ENCODE measurements at places on chromosomes 1 and 21.

GRCh38 chr1:54987919-54988705, 7.7 kb downstream of the TMEM61 start:
- no peaks in the 10 kb centered on the region for H3K36me3 ChIP-seq
- DNase-seq, result no peak
- no peak overlapping the region for H3K4me3 ChIP-seq
- H3K27ac ChIP-seq, result no peak overlapping the region
- H3K27me3 ChIP-seq, result peaks cover 16% of the 10 kb centered on the region
- no peaks in the 10 kb centered on the region for H3K4me1 ChIP-seq

DNA sequence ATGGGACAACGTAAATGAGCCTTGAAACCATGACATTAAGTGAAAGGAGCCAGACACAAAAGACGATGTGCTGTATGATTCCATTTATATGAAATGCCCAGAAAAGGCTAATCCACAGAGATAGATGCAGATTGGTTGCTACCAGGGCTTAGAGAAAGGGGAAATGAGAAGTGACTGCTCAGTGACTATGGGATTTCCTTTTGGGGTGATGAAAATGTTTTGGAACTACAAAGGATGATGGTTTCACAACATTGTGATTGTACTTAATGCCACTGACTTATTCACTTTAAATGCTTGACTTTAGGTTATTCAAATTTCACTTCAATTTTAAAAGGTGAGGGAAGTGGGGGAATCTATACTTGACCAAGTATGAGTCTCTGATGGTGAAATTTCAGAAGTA, 414.3 kb downstream of the SETD4 start:
- H3K27ac ChIP-seq, result no peak overlapping the region
- peaks cover 42% of the 10 kb centered on the region for H3K27me3 ChIP-seq
- DNase-seq, result no peak
- H3K4me3 ChIP-seq, result no peak overlapping the region
- no peaks in the 10 kb centered on the region for H3K4me1 ChIP-seq
- H3K36me3 ChIP-seq, result no peaks in the 10 kb centered on the region

DNA sequence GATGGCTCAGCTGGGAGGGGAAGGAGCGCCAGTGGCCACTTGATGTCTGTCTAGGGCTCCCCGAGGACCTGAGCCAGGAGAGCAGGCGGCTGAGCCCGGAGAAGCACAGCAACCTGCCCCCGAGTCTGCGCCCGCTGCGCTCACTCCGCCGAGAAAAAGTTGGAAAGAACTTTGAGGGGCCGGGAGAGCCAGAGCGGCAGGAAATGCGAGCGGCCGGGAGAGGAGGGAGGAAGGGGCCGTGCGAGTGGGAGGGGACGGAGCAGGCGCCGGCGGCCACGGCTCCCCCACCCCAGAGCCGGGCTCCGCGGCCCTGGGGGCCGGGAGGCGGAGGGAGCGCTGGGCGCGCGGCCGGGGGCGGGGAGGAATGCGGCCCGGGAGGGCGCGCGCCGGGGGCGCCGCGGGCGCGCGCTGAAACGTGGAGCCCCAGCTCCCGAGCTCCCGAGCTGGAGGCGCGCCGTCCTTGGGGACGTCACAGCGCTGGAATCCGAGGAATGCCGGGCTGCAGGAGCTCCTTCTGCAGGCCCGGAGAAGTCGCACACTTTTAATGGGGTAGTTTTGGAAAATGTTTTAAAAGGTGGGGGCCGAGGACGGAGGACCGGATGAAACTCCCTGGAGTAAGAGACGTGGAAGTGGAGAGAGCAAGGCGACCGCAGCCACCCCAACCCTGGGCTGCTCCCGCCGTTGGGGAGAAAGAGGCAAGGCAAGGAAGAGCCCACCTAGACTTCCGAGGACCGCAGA, at the start of gene PTPN14:
Gene PTPN14 (minus strand): TSS at position 167 of the 738 bp plus-strand sequence. CDS start 86,799 bp downstream, outside the sequence.
- no peak within 1 kb of the TSS for H3K27ac ChIP-seq
- peaks cover 52% of the 10 kb centered on the region for H3K27me3 ChIP-seq
- H3K4me3 ChIP-seq, result peak within 1 kb of the TSS; percentile 76

- no peak for DNase-seq
- H3K4me3 ChIP-seq, result peak overlapping the region; percentile 11
- H3K27ac ChIP-seq, result peak overlapping the region; percentile 87
- no peaks in the 10 kb centered on the region for H3K27me3 ChIP-seq
- peaks cover 74% of the 10 kb centered on the region for H3K4me1 ChIP-seq
These were observed 8.1 kb downstream of the PLEKHM2 start for GRCh38 chr1:15692121-15692682.

DNA sequence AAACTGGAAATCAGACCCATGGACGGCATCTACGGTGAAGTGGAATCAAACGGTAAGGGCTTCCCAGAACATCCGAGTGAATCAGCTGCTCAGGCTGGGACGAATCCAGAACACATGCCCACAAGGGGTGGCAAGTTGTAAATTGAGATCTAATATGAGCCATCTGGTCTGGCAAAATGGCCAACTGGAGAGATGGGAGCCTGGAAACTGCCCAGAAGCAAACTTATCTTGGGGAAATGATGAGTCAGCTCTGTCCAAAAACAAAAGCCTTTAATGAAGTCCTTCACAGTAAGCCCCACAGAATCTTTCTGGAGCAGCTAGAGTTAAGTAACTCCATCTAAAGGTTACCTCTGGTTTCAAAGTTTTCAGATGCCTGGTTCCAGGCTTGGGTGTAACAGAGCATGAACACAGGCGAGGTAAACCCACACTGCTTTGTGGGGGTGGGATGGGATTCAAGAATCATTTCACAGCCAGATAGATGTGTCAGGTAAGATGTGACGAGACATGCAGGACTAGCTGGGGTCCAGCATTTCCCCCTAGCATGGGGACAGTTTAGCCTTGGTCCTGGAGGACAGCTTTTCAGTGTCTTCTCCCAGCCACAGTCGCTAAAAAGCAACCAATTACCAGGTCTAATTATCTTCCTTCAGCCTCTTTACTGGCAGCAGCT, 10.5 kb upstream of the SRP9 start:
- H3K4me3 ChIP-seq, result no peak overlapping the region
- H3K36me3 ChIP-seq, result no peaks in the 10 kb centered on the region
- peaks cover 3% of the 10 kb centered on the region for H3K27me3 ChIP-seq
- no peak for DNase-seq
- H3K27ac ChIP-seq, result no peak overlapping the region

DNA sequence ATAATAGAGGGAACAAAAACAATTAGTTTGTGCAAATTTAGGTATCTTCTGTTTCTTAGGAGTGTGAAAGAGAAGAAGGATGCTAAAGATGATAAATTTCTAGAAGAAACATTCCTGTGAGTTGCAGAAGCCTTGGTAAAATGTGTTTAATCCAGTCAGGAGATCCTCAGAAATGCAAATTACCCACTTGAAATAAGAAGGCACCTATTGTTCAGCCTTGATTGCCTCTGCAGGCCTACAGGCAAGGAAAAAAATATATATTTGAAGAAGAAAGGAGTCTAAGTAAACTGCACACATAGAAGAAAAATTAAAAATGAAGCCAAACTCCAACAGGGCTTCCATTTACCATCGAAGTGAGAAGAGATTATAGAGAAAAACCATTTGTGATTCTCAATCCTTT, 51.0 kb upstream of the LHX8 start:
- H3K4me1 ChIP-seq, result no peaks in the 10 kb centered on the region
- DNase-seq, result no peak
- H3K4me3 ChIP-seq, result no peak overlapping the region
- H3K36me3 ChIP-seq, result no peaks in the 10 kb centered on the region
- no peaks in the 10 kb centered on the region for H3K27me3 ChIP-seq
- no peak overlapping the region for H3K27ac ChIP-seq

GRCh38 chr1:83125456-83125855, 873.5 kb downstream of the TTLL7 start:
- no peak overlapping the region for H3K4me3 ChIP-seq
- no peaks in the 10 kb centered on the region for H3K36me3 ChIP-seq
- no peak overlapping the region for H3K27ac ChIP-seq
- DNase-seq, result no peak

DNA sequence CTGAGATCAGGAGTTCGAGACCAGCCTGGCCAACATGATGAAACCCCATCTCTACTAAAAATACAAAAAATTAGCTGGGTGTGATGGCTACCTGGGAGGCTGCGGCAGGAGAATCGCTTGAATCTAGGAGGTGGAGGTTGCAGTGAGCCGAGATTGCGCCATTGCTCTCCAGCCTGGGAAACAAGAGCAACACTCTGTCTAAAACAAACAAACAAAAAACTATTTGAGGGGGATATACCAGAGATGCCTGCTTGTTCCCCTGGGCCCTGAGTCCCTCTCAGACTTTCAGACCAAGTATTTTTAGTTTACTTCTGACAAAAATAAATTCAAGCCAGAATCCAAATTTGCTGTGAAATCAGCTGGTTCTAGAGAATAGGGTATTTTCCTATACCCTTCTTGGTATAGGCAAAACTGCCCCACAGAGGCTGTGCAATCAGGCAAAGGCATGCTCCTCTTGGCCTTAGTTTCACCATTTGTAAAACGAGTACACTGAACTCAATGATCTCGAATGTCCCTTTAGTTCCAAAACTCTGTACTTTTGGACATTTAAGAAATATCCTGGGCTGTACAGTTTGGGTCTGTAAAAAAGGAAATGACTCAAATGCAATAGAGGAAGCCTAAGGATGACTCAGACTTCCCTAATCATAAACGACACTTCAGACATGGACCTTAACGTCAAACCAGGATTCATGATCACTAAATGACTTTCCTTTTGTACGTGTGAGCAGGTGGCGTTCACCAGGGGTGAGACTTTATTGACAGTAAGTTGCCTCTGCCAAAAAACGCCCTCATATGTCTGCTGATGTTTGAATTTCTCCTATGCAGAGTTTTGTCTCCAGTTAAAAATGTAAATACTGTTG, 16.1 kb downstream of the ENSA start:
- DNase-seq, result peak; percentile 59
- no peaks in the 10 kb centered on the region for H3K27me3 ChIP-seq
- peaks cover 26% of the 10 kb centered on the region for H3K36me3 ChIP-seq
- H3K27ac ChIP-seq, result peak overlapping the region; percentile 84

DNA sequence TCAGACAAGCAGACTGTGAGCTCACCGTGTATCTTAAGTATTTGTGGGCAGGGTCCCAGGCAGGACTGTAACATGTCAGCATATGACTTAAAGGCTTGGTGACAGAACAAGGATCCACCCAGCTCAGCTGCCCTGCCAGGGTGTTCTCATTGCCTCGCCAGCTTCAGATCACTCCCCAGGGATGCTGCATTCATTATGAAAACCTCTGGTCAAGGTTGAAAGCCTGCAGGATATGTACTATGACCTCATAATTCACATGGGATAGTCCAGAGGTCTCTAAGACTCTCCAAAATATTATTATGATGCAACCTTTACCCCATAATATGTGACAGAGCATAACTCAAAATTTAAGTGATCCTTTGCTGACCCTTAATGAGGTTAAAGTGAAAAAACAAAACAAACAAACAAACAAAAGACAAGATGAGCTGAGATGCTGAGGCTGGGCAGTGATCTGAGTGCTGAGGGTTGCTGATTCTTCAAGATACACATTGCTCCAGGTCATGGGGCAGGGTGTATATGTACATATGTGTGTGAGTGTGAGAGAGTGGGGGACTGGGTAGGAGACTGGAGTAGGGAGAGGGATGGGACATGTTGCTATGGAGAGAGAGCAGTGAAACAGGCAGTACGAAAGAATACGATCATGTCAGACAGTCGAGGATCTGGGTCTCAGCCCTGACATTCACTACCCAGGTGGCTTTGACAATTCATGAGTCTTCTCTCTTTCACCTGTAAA, 98.8 kb upstream of the DUSP10 start:
- H3K36me3 ChIP-seq, result peaks cover 3% of the 10 kb centered on the region
- H3K27ac ChIP-seq, result peak overlapping the region; percentile 88
- DNase-seq, result peak; percentile 77
